Testis (tissue), 5 donors: ENCODE measurements at places on chromosomes 7 and 10. TPM values are rescaled to one million over a fixed set of nuclear protein-coding genes. Genes with fewer than 3 reads are reported as not detected.

GRCh38 chr7:47233996-47234395, 347.9 kb downstream of the TNS3 start:
- peaks cover 7% of the 10 kb centered on the region for H3K4me1 ChIP-seq
- H3K27me3 ChIP-seq = no peaks in the 10 kb centered on the region
- no peaks in the 10 kb centered on the region for H3K36me3 ChIP-seq
- no peak overlapping the region for H3K27ac ChIP-seq

DNA sequence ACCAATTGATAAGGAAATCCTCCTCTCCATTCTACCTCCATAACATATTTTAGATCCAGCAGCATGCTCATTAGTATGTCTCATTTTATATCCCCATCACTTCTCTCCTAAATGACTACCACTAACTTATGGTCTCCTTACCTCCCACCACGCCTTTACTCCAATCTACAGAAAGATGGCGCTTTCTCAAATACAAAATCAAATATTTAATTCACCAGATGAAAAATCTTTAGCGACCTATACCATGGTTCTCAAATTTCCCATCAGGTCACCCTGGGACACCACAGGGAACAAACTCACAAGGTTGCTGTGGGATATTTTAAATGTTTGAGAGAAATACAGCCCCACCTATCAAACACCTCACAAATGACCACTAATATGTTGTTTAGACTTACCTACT, 27.0 kb upstream of the EBLN1 start:
- no peak overlapping the region for H3K4me3 ChIP-seq
- H3K27me3 ChIP-seq = no peaks in the 10 kb centered on the region
- no peak overlapping the region for H3K27ac ChIP-seq
- H3K36me3 ChIP-seq = no peaks in the 10 kb centered on the region
- no peak for DNase-seq
- peaks cover 7% of the 10 kb centered on the region for H3K4me1 ChIP-seq

DNA sequence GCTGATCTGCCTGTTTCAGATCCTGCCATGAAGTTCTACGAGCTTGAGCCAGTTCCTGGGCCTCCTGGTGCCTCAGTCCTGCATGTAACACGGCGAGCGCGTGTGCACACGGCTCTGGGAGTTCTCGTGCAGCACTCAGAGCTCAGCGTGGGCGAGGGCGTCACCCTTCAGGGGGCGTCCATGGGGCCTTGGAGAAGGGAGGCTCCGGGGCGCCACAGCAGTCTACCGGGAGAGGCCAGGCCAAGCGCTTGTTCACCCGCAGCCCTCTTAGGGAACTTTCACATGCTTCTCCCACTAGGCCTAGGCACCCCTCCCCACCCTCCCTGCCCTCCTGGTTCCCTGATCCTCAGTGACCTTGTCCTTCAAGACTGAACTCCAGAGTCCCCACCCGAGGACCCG, 83.1 kb downstream of the BMS1 start:
- H3K4me1 ChIP-seq = peaks cover 6% of the 10 kb centered on the region
- peak overlapping the region; percentile 47 for H3K4me3 ChIP-seq
- no peaks in the 10 kb centered on the region for H3K36me3 ChIP-seq
- DNase-seq = no peak
- no peaks in the 10 kb centered on the region for H3K27me3 ChIP-seq

HOXA9 gene
- total RNA-seq = 0.25 TPM

- no peaks in the 10 kb centered on the region for H3K4me1 ChIP-seq
- no peaks in the 10 kb centered on the region for H3K36me3 ChIP-seq
- no peak overlapping the region for H3K4me3 ChIP-seq
- no peak overlapping the region for H3K27ac ChIP-seq
- H3K27me3 ChIP-seq = no peaks in the 10 kb centered on the region
These were observed 15.5 kb upstream of the SLC18A3 start for GRCh38 chr10:49594594-49594993.

DNA sequence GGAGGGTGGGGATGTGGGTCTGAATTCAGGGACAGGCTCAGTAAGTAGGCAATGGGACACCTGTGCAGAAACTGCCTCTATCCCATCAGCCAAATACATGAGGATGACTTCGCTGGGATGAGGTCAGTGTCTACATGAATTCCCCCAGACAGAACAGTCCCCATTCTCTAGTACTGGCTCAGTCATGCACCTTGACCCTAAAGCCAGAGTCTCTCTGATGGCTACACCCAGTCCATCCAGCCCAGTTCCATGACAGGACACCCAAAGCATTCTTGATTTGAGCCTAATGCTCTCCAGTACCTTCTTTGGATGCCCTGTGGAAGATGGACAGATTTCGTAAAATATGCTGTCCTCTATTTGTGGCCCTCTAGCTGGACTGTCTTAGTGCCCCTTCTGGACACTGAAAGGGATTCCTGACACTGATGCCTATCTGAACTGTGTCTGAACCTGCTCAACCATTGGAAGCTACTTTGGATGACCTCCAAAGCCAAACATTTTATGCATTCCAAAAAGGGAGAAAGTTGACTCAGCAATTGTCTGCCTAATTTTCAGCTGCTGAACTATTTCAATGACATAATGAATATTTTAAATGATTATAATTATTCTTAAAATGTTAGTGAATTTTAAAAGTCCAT, 14.6 kb downstream of the SFRP4 start:
- H3K36me3 ChIP-seq = no peaks in the 10 kb centered on the region
- no peak for DNase-seq
- no peak overlapping the region for H3K4me3 ChIP-seq
- peaks cover 3% of the 10 kb centered on the region for H3K4me1 ChIP-seq
- H3K27ac ChIP-seq = no peak overlapping the region

- no peak overlapping the region for H3K4me3 ChIP-seq
- peaks cover 5% of the 10 kb centered on the region for H3K4me1 ChIP-seq
- DNase-seq = no peak
- no peaks in the 10 kb centered on the region for H3K36me3 ChIP-seq
- no peak overlapping the region for H3K27ac ChIP-seq
These were observed 19.2 kb upstream of the REEP3 start for GRCh38 chr10:63501954-63502353.

DNA sequence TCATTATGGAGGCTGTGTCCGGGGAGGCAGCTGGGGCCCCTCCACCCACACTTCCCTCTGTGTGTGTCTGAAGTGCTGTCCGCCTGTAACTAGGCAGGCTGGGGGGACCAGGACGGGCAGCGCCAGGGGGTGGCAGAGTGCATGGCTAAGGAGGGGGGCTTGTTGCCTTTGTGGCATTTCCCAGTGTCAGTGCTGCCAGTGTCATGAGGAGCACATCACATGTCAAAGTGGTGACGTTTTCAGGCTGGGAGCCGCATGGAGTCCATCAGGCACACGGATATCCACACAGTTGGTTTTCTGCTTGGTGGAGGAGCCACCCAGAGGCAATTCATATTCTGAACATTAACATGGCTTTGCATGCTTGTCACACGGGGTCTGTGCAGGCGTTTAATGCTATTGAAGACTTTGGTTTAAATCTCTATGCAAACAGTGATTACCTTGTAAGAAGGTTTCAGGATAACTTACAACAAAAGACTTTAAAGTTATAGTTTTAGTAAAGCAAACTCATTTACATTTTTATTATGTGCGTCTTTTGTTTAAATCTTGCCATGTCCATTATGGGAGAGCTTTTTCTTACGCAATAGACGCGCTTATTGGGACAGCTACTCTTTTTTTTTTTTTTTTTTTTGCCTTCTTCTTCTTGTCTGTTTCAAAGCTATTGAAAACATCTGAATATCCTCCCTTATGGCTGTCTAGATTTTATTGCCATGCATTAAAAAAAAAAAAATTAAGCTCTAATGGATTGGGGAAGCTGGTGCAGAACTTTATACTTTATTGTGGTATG, 52.9 kb downstream of the C10orf67 start:
- H3K4me3 ChIP-seq = no peak overlapping the region
- no peaks in the 10 kb centered on the region for H3K27me3 ChIP-seq
- DNase-seq = no peak
- no peaks in the 10 kb centered on the region for H3K4me1 ChIP-seq

DNA sequence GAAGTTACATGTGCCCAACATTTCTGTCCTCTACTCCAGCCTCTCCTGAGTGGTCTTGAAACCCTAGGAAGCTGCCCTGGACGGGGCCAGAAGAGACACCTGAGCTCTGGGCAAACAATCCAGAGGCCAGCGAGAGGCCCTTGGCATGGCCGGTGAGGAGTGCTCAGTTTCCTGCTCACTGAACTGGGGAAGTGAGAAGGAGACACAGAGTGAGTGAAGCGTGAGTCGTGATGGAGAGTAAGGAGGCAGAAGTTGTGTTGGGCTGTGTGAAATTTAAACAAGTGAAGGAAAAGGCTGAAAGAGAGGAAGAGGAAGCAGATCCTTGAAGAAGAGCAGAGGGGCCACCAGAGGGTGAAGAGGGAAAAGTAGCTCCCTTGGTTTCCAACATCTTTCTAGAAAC, 73.2 kb downstream of the WNT2 start:
- no peak overlapping the region for H3K27ac ChIP-seq
- H3K36me3 ChIP-seq = no peaks in the 10 kb centered on the region
- DNase-seq = no peak
- H3K4me3 ChIP-seq = no peak overlapping the region
- no peaks in the 10 kb centered on the region for H3K4me1 ChIP-seq

DNA sequence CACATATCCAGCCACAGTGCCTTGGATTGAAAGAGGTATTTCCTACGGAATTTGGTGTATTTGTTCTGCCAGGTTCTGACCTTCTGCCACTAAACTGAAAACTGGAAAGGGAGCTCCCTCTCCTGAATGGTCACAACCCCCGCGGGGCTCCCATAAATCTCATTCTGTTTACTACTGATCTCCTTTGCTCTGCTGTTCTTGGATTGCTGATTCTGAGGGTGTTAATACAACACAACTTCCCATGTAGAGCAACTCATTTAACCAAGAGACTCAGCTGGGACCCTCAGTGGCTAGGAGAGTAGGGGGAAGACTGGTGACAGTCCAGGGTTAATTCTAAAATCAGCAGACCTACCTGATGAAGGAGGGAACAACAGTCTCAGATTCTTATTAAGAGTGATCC, 662.9 kb downstream of the INHBA start:
- DNase-seq = no peak
- H3K27me3 ChIP-seq = no peaks in the 10 kb centered on the region
- H3K27ac ChIP-seq = no peak overlapping the region
- no peak overlapping the region for H3K4me3 ChIP-seq
- H3K4me1 ChIP-seq = no peaks in the 10 kb centered on the region

DNA sequence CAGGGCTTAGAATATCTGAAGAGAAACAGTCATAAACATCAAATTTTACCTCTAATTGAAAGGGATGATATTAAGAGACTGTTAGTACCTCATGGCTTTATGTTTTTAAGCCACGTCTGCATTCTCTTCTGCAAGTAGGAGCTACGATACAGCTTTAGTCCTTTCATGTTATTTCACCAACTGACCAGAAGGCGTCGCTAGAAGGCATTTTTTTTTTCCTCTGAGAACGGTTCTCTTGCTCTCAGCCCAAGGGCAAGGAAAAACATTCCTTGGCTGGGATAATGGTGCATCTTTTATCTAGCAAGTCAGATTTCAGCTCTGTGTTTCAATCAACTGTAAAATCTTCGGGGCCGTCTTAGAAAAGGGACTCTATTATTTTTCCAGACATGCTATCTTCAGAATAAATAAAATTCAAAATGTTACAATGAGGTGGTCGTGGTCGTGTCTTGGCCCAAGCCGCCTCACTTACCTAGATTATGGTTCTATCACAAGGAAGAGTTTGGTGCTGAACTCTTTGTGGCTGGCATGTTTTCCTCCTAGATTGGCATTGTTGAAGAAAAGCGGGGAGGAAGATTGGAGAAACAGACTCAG, 41.6 kb upstream of the LYZL2 start:
- no peak overlapping the region for H3K4me3 ChIP-seq
- H3K4me1 ChIP-seq = no peaks in the 10 kb centered on the region
- no peaks in the 10 kb centered on the region for H3K27me3 ChIP-seq

GRCh38 chr10:73559590-73559989, 31.6 kb downstream of the USP54 start:
- no peaks in the 10 kb centered on the region for H3K27me3 ChIP-seq
- no peaks in the 10 kb centered on the region for H3K36me3 ChIP-seq
- H3K4me1 ChIP-seq = no peaks in the 10 kb centered on the region
- H3K4me3 ChIP-seq = no peak overlapping the region
- no peak overlapping the region for H3K27ac ChIP-seq

DNA sequence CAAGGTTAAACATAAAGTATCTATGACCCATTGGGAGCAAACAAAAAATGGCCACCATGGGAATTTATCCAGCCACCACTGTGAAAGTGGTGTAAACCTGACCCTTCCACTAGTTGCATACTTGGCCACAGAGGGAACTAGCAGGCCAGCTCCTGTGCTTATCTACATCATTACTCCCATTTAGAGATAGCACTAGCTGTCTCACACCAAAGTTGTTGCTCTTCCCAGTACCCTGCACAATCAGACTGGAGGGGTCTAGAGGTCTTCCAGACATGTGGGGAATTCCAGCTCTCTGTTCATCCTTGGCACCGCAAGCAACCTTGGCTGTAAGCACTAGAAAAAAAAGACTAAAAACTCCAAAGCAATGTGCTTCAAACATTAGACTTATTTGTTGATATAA, 113.9 kb downstream of the IPMK start:
- H3K27ac ChIP-seq = no peak overlapping the region
- no peak overlapping the region for H3K4me3 ChIP-seq
- no peak for DNase-seq
- H3K36me3 ChIP-seq = no peaks in the 10 kb centered on the region

SPDYE16 gene
- total RNA-seq = 1.3 TPM

MBL2 gene
- total RNA-seq = 0.12 TPM

DNA sequence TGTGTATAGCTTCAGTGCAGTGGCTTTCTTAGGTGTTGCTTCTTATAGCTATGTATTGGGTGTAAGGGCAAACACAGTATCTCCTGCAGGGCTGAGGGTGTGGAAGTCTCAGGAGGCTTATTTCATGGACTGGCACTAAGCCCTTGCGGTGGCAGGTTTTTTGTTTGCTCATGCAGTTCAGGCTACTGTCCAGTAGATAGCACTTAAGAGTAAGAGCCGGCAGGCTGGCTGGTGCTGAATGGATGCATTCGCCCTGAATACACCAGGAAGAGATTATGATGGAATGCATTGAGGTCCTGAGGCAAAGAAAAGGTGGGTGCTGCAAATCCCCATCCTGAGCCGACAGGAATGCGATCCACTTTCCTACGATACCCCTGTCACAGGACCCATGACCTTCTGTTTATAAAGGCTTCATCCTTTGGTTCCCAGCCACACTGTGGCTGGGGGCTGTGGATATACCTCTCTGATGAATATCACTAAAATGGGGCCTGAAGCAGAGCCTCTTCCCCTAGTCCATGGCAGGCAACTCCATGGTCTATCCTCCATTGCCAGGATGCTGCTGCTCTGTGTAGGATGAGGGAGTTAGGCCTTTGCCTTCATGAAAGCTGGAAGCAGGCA, 44.9 kb downstream of the ANXA8 start:
- no peaks in the 10 kb centered on the region for H3K4me1 ChIP-seq
- H3K4me3 ChIP-seq = no peak overlapping the region
- H3K27ac ChIP-seq = no peak overlapping the region
- H3K27me3 ChIP-seq = no peaks in the 10 kb centered on the region

GRCh38 chr7:123923599-123923998, 1.4 kb upstream of the SPAM1 start:
- H3K27me3 ChIP-seq = no peaks in the 10 kb centered on the region
- no peak overlapping the region for H3K4me3 ChIP-seq
- no peaks in the 10 kb centered on the region for H3K4me1 ChIP-seq
- no peak for DNase-seq
- no peaks in the 10 kb centered on the region for H3K36me3 ChIP-seq

GRCh38 chr10:43141421-43141820, 3.2 kb downstream of the CSGALNACT2 start:
- no peak overlapping the region for H3K4me3 ChIP-seq
- no peak overlapping the region for H3K27ac ChIP-seq
- no peaks in the 10 kb centered on the region for H3K36me3 ChIP-seq
- no peaks in the 10 kb centered on the region for H3K27me3 ChIP-seq

C10orf105 gene
- 0.87 TPM for total RNA-seq
